ENCODE measurements at places on chromosomes 4 and X.

- no peak for DNase-seq
Observed at GRCh38 chr4:110781944-110782343, 159.1 kb upstream of the PITX2 start.

DNA sequence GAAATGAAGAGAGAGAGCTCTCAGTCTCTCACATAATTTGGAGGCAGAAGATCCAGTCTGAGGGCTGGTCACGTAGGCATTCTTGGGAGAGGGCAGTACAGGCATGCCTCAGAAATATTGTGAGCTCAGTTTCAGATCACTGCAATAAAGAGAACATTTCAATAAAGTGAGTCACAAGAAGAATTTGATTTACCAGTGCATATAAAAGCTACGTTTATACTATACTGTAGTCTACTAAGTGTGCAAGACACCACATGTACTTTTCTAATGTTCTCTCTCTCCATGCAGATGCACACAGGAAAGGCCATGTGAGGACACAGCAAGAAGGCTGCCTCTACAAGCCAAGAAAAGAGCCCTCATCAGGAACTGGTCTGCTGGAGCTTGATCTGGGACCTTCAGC, 583.5 kb upstream of the FAT1 start:
- no peak for DNase-seq

DNA sequence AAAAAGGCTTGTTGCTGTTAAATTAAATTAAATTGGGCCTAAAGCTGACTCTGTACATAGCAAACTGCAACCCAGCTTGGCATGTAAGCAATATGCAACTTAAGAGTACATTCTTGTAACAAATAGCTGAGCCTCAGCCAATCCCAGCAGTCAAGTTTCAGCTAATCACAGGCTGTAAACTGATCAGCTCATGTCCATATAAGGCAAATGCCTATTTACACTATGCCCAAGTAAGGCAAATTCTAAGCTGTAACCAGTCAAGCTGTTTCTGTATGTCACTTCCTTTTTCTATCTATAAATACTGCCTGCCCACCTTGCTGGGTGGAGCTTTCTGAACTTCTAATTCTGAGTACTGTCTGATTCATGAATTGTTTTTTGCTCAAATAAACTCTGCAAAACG, 429.1 kb upstream of the FTHL17 start:
- no peak for DNase-seq

- no peak for DNase-seq
Observed at GRCh38 chr4:6502147-6502546, 29.7 kb upstream of the PPP2R2C start.

DNA sequence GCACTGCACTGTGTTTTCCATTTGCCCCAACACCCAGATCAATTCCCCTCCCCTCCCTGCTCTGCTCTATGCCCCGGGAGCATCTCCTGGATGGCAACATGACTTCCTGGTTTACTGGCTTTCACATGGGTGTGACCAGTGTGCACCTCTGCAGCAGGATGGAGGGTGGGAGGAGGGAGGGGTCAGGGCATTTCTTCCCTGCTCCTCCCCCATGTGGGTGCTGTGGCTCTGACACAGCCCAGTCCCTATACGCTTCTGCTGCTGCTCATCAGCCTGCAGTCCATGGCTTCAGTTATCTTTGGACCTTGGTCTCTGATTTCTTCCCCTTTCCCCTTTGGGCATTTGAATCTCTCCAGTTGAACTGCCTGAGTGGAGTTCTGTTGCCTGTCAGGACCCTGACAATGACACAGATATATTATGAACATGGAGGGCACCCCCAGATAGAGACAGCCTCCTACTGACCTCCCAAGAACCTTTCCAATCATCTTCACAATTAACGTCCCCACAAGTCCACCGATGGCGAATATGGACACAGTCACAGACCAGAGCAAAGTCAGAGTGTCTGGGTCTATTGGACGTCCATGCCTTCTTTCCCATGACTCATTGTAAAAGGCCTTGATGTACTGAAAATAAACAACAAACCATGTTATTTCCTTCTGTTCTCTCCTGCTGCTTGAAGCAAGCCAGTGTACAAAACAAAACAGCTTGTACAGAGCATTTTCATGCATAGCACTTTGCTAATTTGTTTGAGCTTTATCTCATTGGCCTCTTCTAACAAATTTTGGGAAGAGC, 24.8 kb downstream of the SLC2A9 start:
- no peak for DNase-seq

GRCh38 chr4:3384771-3385710, 56.7 kb upstream of the HGFAC start:
- DNase-seq, result no peak

GRCh38 chr4:172369471-172369959, 556.3 kb downstream of the GALNTL6 start:
- DNase-seq, result no peak

DNA sequence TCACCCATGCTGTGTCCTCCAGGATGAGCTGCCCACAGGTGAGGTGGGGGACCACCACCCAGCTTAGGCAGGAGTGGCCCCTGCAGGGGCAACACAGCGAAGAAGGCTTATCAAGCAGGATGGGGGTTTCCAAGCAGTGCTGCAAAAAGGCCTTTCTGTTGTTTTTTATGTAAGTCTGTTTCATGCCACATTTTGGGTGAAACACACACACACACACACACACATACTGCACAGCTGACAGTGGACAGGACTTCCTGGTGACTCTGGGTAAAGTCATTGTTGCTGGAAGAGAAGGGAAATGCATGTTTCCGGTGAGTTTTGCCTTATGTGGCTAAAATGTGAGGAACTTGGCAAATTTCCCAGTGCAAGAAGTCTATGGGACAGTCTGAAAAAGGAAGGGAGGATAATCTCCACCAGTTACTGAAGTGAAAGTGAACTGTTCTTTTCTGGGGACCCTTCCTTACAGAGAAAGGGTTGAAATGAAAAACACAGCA, 119.2 kb downstream of the IRF2 start:
- DNase-seq, result no peak

DNA sequence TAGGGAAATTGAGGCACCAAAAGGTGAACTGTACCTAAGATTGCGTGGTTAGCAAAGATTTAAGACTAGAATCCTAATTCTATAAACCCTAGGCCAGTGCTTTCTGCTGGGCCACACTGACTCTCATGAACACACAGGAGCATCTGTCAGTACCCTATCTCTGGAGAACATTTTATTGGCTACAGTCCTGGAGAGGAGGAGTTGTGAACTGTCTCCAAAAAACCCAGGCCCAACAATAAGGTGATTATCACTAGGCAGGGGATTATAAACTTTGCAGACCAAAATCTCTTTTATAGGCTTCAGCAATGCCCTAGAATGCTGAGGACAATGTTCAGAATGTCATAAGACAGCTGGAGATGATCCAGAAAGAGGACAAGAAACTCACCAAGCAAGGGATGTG, 24.1 kb downstream of the OPHN1 start:
- no peak for DNase-seq

DNA sequence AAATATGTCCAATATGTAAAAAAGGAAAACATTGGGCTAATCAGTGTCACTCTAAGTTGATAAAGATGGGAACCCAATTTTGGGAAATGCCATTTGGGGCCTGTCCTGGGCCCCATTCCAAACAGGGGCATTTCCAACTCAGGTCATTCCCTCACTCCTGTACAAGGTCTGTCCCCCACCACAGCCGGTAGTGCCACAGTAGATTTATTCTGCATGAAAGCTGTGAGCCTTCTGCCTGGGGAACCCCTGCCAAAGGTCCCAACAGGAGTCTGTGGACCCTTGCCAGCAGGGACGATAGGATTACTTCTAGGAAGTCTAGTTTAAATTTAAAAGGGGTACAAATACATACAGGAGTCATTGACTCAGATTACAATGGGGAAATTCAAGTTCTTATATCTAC, 317.6 kb upstream of the GNPDA2 start:
- no peak for DNase-seq

DNA sequence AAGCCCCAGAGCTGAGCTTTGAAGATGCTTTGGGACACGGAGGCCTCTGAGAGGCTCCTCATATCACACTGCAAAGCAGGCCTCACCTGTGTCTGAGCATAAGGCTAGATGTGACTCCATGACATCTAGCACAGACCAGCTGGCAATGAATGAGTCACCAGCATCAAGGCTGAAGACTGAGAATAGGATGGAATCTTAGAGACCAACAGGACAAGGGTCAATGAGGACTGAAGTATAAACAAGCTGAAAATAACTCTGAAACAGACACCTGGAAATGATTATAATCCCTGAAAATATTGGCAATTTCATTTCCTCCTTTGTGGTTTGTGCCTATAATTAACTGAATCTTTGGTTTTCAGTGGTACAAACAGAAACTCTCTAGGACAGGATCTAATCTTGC, 87.1 kb upstream of the PRPS1 start:
- no peak for DNase-seq

GRCh38 chrX:120453985-120454384, 15.1 kb downstream of the LAMP2 start:
- DNase-seq, result no peak

GRCh38 chr4:144355811-144356757, 215.6 kb upstream of the GYPA start:
- peak; percentile 73 for DNase-seq

DNA sequence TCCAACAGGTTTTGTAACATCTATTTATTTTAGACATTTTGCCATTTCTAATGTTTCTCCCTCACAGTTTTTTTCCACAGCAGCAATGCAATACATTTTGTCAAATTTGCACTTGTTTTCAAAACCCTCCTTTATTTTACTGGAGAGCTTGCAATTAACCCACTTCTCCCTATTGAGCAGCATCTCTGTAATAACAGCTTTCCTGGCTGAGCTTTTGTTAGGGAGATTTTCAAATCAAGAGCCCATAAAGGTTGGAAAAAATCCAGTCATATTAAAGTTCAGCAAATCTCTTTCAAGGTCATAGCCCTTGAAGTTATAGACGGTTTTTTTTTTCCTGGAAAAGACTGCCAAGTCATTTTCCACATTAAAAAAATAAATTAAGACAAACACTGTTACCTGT, 450.6 kb upstream of the TENM3 start:
- no peak for DNase-seq

DNA sequence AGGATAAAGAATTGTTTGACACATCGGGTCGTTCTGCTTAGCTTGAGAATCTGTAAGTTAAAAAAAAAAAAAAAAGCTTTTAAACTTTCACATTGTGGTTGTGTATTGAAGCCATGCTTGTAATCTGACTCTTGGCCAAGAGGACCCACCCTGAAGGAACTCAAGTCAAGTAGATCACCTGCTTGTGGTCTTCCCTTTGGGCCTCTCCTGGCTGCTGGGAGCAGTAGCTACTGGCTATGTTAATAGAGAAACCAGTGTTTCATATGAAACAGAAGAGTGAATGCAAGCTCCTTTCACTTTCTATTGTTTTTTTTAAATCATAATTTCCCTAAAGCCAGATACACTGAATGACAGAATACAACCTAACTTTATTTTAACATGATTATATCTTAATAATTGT, 402.4 kb upstream of the NDST4 start:
- no peak for DNase-seq

GRCh38 chr4:70759627-70760026, 37.9 kb downstream of the RUFY3 start:
- DNase-seq, result no peak

DNA sequence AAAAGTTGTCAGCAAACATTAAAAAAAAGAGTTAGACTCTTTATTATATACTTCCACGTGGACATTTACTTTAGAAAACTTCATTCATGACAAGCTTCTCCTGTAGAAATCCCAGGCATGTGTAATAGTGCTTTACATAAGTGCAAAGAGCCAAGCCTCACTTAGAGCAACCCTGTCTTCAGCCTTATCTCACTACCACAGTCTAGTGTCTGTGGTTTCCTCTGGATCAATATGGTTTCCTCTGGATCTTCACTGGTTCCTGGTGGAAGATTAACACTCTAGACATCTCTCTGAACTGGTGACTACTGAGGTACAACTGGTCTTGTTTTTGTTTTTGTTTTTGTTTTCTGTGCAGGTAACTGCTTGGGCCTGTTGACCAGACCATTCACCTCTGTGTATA, 18.4 kb upstream of the ARMCX5 start:
- no peak for DNase-seq

DNA sequence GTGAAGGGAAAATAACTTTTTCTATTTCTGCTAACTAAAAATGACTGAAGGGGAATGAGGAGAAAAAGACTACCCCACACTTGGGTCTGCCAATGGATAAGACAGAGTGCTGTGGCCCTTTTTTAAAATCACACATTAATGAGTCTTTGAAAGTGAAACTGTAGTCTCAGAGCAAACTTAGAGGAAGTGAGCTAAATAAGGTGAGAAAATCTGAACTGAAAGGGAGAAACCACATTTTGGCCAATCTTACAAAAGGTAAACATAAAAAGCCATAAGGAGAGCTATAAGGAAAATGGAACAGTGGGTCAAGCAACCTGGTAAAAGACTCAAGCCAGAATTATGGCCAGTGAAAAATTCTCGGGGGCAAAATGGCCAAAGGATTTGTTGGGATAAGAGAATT, 755.1 kb upstream of the IGFBP7 start:
- DNase-seq, result no peak

DNA sequence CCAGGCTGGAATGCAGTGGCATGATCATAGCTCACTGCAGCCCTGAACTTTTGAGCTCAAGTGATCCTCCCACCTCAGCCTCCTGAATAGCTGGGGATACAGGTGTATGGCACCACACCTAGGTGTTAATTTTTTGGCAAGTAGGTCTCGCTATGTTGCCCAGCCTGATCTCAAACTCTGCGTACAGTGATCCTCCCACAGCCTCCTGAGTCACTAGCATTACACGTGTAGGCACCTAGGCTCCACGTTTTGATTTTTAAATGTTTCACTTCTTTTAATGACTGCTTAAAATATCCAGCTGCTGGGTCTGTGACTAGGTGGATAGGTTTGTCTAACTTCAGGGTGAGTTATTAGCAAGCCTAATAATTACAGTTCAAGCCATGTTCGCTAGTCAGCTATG, 44.5 kb downstream of the GATB start:
- DNase-seq, result no peak
